ENCODE measurements at places on chromosomes 12 and 14. TPM values are rescaled to one million over a fixed set of nuclear protein-coding genes. Genes with fewer than 3 reads are reported as not detected.

TPPP2 gene
- total RNA-seq, result 0.95 TPM

MEG3 gene
- total RNA-seq, result 9.7 TPM

SLC15A5 gene
- not detected for total RNA-seq

CATSPERB gene
- total RNA-seq, result not detected
